ENCODE measurements at places on chromosomes 7 and 10.
A peak's percentile ranks its signal among the peaks of the same experiment; 100 is the strongest.

DNA sequence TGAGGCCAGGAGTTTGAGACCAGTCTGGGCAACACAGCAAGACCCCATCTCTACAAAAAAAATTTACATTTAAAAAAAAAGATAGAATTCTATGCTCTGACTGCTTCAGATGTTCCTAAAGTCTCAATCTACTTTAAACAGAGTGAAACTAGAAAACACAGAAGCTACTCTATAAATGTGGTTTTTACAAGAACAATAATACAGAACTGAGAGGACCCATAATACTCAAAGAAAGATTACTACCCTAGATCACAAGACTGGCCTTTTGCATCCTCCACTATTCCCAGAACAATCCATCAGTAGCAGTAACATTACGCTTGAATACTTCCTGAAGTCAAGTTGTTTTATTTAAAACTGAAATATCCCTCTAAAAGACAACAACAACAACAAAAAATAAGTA, 119.4 kb downstream of the ZFAND4 start:
- DNase-seq, result no peak

DNA sequence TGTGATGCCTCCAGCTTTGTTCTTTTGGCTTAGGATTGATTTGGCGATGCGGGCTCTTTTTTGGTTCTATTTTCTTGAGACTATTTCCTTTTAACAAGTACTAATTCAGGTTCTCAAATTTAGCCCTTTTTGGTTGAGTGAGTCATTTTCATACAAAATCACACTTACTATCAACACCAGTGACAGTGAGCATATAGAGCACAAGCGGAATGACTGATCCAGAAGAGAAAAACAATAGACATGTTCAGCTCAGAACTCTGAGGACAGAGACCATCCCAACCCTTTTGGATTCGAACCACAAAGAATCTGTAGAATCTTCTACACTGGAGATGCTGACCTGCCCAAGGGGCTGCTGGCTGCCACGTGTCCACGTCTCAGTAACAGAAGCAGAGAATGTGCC, 56.4 kb upstream of the INSYN2A start:
- DNase-seq, result no peak

GRCh38 chr7:92244808-92245486, 767 bp downstream of the KRIT1 start:
- peak; percentile 12 for DNase-seq

DNA sequence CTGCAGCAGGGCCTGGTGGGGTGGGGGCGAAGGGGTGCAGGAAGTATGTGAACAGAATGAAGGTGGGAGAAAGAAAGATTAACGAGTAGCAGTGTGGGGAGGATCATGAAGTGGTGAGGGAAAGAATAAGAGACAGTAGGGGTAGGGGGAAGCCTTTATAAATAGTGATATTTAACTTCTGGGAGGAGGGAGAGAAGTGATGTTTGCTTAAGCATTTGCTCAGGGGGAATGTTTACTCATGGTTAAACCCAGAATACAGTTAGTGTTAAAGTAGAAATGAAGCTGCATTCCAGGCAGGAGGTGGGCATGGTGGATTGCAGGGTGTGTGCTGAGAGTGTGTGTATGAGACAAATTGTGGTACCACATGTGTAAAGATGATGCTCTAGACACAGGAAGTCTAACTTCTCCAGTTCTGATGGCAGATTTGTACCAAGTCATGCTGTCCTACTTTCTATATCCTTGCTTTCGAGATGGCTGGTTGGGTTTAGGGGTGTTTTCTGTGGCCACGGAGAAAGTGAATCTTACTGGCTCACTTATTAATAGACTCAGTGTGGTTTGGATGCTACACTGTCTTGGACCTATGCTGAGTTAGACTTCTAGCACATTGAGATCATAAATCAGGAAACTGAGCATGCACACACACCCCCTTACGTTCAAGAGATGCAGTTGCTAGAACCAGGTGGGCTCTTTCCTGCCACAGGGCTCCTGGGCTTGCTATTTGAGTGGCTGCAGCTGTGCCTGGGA, 10.6 kb upstream of the DNMBP start:
- no peak for DNase-seq

GRCh38 chr7:27364344-27364758, 121.7 kb downstream of the EVX1 start:
- no peak for DNase-seq

- no peak for DNase-seq
Measured at GRCh38 chr10:124324451-124324850, 94.3 kb downstream of the OAT start.

DNA sequence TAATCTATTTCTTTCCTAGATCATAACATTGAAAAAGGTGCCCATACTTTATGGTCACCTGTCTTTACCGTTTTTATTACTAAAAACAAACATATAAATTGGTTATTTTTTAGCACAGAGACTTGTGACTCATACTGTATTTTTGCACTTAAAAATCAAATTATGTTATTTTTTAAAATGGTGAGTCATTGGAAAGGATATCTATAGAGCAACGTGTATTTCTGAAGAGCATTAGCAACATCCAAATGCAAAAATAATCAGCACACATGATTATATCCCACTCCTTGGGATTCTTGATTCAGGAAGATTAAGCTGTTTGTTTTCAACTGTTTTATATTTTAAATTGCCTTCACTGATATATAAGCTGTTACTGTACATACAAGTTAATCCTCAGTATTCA, 40.7 kb upstream of the FMC1 start:
- DNase-seq, result no peak

- no peak for DNase-seq
Measured at GRCh38 chr7:26298472-26299058, 6.9 kb downstream of the SNX10 start.

- peak; percentile 13 for DNase-seq
Measured at GRCh38 chr7:123871998-123872867, 27.3 kb downstream of the HYAL4 start.

DNA sequence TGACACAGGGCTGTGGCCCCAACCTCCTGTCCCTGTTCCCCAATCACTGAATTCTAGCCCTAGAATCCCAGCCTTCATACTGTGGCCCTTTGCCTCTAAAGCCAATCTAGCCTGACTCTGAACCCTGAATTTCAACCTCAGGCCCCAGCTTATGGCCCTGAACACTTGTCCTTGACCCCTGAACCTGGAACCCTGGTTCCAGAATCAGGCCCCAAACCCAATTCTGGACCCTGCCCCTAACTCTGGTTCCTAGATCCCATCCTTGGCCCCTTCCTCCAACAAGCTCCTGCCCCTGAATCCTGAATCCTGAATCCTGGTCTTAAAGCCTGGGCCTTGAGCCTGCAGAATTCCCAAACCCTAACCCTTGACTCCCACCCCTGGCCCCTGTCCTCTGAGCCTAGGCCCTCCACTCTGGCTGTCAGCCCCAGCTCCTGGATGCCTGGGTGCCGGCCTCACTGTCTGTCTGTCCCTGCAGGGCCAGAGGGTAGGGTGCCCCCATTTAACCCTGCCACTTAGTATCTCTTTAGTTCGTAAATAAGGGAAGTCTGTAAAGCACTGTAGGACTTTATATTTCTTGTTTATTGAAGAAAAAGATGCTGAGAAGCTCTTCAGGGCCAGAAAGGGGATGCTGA, 1.3 kb downstream of the INPP5A start:
- no peak for DNase-seq

- DNase-seq, result no peak
Measured at GRCh38 chr7:44515590-44516268, 25.3 kb upstream of the NUDCD3 start.

DNA sequence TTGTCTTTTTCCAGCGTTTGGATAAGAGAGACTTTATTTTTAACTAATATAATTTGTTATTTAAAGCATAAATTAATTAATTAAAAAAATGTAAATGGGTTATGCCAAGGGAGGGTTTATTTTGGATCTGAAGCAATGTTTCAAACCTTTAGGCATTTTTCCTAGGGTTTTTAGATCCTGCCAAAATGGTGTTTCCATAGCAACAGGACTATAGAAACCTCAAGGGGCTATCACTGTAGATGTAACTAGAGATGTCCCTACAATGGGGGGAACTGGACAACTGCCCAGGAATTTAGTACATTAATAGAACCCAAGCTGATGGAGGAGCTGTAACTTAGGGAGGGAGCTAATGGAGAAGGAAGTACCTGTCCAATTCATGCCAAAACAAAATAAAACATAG, 57.3 kb downstream of the SLC39A12 start:
- DNase-seq, result no peak

DNA sequence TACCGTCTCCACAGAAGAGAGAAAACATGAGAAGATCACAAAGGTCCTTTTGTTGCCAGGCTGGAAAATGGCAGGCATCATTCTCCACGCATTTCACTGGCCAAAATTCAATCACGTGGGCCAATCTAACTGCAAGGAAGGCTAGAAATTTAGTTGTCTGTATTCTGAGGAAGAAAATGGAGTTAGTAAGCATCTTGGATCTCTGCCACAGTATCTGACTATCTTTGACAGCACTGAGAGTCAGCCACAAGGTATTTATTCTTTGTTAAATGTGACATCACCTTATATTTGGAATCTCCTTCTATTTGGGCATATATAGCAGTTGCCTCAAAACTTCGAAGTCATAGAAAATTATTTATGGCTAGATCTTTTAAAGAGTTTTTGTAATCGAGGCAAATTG, 213.9 kb downstream of the NSUN6 start:
- no peak for DNase-seq

DNA sequence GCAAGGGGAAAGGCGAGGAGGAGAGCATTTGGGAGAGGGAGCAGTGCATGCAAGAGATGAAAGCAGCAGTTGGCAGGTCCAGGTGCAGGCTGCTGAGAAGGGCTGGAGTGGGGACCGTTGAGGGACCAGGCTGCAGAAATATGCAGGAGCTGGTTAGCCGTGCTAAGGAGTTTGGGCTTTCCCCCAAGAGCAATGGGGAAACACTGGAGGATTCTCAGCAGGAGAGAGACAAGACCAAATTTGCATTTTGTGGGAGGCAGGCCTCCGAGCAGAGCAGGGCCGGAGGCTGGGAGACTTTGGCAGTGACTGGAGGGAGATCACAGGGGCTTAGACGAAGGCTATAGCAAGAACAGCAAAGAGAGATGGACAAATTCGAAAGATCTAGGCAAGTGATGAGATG, 11.8 kb downstream of the BTBD16 start:
- DNase-seq, result no peak

DNA sequence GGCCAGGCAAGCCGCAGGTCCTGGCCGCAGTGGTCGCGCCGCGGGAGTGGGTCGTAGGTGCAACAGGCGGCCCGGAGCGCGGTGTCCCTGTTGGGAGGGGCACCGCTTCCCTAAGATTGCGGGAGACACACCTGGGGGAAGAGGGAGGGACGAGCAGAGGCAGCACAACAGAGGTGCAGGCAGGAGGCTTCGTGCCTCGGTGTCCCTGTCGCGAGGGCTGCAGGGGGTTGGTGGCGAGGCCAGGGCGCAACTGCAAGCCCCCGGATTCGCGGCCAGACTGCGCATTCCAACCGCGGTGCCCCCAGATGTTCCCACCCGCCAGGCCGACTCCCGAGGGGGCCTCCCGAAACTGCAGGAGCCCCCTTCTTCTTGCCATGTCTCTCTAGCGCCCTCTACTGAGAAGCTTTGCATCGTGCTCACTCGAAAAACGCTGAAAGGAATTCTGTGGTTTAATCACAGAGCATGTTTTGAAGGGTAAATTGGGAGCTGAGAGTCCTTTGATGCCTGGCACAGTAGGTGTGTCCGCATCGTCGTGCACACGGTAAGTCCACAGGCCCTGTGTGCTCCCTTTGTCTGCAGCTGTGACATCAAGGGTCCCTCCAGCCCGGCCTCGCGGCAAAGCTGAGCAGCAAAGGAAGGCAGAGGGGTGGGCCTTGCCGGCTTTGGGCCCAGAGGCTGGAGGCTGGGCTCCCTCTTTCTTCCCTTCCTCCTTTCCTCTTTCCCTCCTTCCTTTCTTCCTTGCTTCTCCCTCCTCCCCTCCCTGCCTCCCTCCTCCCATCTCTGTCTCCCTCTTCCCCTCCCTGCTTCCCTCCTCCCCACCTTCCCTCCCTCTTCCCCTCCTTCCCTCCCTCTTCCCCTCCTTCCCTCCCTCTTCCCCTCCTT, 6.2 kb upstream of the MBL2 start:
- DNase-seq, result no peak

GRCh38 chr7:133861876-133862275, 265.3 kb upstream of the LRGUK start:
- no peak for DNase-seq

DNA sequence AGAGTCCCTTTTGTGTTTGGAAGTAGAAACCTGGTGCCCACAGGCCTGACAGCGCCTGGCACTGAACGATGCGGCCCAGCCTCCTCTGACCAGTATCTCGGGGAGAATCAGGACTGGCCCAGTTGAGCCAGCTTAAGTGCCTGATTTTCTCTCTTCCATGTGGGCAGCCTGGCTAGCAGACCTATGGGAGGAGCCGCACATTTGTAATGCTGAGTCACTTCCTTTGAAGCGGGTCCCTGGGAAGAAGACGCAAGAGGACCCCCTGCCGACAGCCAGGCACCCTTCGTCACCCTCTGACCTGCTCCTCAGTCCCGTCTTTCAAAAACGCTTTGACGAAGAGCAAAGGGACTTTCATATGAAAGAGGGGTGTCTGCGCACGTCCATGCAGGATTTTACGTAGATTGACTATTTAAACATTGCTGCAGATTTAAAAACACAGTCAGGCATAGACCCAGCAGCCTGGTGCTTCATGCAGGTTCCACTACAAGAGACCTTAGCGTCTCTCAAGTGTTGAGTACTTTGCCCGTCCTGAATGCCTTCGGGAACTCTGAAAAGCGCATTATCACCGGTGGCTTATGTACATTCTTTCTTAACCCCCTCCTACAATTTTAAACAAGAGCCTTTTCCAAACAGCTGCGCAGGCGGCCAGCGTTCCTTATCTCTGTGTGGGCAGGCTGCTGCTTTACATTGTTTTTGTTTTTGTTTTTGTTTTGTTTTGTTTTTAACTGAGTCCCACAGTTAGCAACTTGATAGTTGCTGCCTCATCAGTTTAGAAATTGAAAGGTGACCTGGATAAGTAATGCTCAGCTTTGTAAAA, 36.5 kb upstream of the AP5Z1 start:
- no peak for DNase-seq

GRCh38 chr7:92095380-92095779, 38.9 kb downstream of the CYP51A1 start:
- DNase-seq, result no peak

DNA sequence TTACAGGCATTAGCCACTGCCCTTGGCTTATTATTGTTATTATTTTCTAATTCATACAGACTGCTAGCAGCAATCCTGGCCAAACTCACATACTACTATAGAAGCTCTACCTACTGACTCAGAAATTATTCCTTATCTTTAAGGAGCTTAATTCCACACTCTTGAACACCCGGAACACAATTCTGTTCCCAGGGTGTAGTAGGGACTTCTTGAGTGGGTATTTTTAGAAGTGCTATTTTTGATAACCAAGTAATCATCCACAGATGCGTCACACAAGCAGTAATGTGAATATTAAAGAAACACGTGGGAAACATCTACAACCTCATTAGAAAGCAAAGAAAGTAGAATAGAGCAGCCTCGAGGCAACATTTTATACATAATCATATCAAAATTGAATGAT, 149.2 kb downstream of the PTEN start:
- no peak for DNase-seq

GRCh38 chr10:112131996-112132395, 51.6 kb downstream of the GPAM start:
- DNase-seq, result no peak

DNA sequence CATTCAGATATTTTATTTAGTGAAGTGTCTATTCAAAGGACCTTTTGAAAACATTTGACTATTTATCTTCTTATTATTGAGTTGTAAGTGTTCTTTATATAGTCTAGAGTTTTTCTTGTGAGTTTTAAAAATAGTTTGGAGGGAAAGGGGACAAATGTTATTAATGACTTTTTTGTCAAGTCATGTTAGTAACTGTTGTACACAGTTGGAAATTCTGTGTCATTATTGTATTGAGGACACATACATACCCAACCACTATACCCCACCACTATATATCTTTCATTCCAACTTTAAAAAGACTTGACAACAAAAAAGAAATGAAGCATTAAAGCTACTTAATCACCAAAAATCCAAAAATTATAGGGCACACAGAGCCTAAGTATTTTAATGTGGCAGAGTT, 53.2 kb upstream of the OIT3 start:
- DNase-seq, result no peak

Measured in CD4-positive, alpha-beta T cell treated with Interleukin-15 for 4 hours (primary cell).